ENCODE measurements at places on chromosomes 3 and 15. TPM values are rescaled to one million over a fixed set of nuclear protein-coding genes. Genes with fewer than 3 reads are reported as not detected.

The PPP1R14D gene
- not detected for total RNA-seq

The FETUB gene
- total RNA-seq: 0.08 TPM

The CCR2 gene
- total RNA-seq: not detected

The ROBO2 gene
- not detected for total RNA-seq

The BFSP2 gene
- not detected for total RNA-seq

The WNT7A gene
- total RNA-seq: 0.06 TPM

The MME gene
- total RNA-seq: 0.12 TPM

The GOLGA6L4 gene
- total RNA-seq: 0.60 TPM

The FGF12 gene
- total RNA-seq: 0.67 TPM

The GOLGA8G gene
- total RNA-seq: not detected

The GXYLT2 gene
- 1.6 TPM for total RNA-seq

The CACNA2D2 gene
- total RNA-seq: 0.53 TPM

The SELENOT gene
- 99.2 TPM for total RNA-seq

The PTPRG gene
- total RNA-seq: 2.5 TPM

The EOMES gene
- 0.46 TPM for total RNA-seq

The AHSG gene
- not detected for total RNA-seq

The CFAP20DC gene
- total RNA-seq: 1.9 TPM

The ZNF660 gene
- total RNA-seq: not detected

The SLC22A13 gene
- total RNA-seq: not detected

The SLC28A2 gene
- total RNA-seq: not detected

The HHLA2 gene
- 0.03 TPM for total RNA-seq

The MESD gene
- 35.8 TPM for total RNA-seq

The CHRM5 gene
- total RNA-seq: 0.06 TPM

The USP8 gene
- 36.6 TPM for total RNA-seq

The ONECUT1 gene
- 0.27 TPM for total RNA-seq

The KBTBD13 gene
- total RNA-seq: not detected

The PTX3 gene
- total RNA-seq: 1.2 TPM

The CHRNA7 gene
- 4.4 TPM for total RNA-seq

The ESYT3 gene
- total RNA-seq: 0.37 TPM

The EPHA3 gene
- not detected for total RNA-seq

The PPM1L gene
- 0.46 TPM for total RNA-seq

The GUCA1C gene
- not detected for total RNA-seq

The MCTP2 gene
- not detected for total RNA-seq

The SPINT1 gene
- total RNA-seq: 0.73 TPM

The CASR gene
- not detected for total RNA-seq
